ENCODE measurements at places on chromosomes 3 and 15. TPM values are rescaled to one million over a fixed set of nuclear protein-coding genes. Genes with fewer than 3 reads are reported as not detected.

The PPP2R3A gene
- total RNA-seq, result 49.5 TPM

GRCh38 chr3:169984292-169984691 is 17.7 kb downstream of the SEC62 start:
- no peak for DNase-seq

The PLIN1 gene
- 3.6 TPM for total RNA-seq

- DNase-seq, result no peak
Measured at GRCh38 chr15:68643216-68643830, 64.5 kb downstream of the CORO2B start.

The GOLGA6L4 gene
- 0.94 TPM for total RNA-seq

The CLDN18 gene
- 21.0 TPM for total RNA-seq

The STXBP5L gene
- total RNA-seq, result not detected

GRCh38 chr3:152443212-152444023 is 174.7 kb downstream of the MBNL1 start:
- DNase-seq, result no peak
